Type B pancreatic cell (in vitro differentiated cells): ENCODE measurements at places on chromosomes 3 and 15.

- DNase-seq, result no peak
These were observed 120.7 kb upstream of the WNT7A start for GRCh38 chr3:14000556-14000955.

GRCh38 chr3:55246033-55246432 lies 241.1 kb downstream of the WNT5A start:
- DNase-seq, result no peak

DNA sequence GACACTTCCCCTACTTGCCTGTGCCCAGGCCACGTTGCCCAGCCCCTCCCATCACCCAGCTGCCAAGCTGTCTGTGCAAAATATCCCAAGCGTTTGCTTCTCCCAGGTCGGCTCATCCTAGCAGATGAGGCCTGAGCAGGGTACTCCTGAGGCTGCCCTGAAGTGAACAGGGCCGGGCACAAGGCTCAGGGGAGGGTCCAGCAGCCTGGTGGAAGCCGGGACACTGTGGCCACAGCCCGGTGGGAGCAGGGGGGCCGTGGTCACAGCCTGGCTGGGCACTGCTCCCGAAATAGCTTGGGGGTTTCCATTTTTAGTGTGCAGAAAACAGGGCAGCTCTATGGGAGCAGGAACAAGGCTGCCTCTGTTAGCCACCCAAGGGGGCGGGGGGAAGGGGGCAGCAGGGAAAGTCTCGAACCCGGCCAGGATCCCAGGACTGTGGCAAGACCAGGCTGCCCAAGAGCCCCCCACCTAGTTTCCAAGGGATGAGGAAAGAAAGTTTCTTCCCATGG lies 3.4 kb downstream of the PLXNB1 start:
- DNase-seq, result no peak

DNA sequence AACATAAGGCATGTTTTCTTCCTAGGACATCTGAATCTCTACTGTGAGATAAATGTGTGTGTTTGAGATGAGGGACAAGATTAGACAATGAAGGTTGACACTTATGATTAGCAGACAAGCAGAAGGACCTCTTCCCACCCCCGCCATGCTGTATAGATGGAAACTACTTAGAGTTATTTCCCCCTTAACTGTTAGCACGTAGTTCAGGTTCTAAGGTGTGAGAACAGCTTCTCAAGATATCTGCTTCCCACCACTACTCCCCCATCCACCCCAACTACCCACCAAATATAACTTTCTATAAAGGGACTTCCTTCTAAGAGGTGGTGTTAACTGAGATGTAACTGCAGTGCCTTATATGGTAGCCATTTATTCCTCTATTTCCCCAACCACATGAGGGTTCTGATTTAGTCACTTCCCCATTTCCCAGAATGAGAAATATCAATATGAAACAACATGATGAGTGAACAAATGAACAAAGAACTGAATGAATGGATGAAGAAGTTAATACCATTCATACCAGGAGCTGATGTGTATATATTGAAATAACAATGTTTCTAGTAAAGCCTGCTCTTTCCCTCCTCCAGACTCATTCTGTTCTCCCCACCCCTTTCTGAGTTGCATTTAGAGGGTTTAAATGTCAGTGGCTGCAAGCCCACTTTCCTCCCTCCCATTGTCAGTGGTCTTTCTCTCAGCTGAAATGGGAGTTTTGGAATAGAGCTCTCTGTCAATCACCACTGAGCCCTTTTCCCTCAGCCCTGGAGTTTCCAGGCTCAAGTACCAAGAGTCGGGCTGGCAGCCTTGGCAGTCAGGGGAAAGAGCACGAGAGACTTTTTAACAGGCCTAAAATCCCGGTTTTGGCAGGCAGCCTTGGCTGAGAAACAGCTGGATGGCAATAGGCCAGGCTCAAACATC lies 7.7 kb upstream of the RFTN1 start:
- no peak for DNase-seq

GRCh38 chr15:82012908-82013307 lies 32.9 kb downstream of the MEX3B start:
- DNase-seq, result no peak

DNA sequence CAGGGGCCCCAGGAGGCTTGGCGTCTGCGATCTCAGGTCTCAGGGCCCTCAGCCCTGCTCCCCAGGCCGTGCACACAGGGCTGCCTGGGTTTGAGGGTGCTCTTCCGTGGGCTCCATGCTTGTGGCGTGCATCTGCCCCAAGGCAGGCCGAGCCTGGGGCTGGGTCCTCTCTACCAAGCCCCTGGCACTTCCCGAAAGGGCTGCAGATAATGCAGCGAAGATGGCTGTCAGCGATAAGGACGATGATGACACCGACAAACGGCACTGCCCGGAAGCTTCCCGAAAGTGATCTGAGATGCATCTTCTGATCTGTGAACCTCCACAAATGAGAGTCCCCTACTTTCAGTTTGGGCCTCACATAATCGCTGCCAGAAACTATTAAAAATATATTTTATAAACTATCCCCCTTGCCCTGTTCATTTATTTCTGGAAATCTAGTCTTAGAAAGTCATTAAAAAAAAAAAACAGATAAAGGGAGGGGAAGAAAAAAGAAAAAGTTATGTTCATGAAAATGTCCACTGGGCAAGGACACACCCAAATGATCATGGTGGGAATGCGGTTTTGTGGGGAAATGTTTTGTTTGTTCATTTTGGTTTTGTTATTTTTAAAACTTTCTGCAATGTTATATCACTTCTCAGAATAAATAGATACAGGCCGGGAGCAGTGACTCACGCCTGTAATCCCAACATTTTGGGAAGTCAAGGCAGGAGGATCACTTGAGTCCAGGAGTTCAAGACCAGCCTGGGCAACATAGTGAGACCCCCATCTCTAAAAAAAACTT lies 51.5 kb downstream of the RPN1 start:
- no peak for DNase-seq

- DNase-seq, result peak; percentile 83
These were observed 145.5 kb upstream of the TPM1 start for GRCh38 chr15:62896969-62897486.

DNA sequence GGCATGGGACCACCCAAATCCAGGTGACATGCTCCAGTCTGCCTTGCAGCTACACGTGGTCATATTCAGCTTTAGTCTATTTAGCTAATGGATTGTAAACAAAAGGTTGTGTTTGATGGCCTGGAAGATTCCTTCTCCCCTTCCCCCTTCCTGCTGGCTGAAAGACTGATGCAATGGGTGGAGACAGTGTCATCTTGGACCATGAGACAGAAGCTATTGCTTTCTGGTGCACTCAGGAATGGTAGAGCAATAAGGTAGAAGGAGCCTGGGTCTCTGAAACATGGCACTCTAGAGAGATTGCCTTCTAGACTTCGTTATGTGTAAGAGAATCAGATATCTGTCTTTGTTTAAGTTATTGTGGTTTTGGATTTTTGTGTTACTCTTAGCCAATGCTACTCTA lies 25.7 kb upstream of the PTX3 start:
- DNase-seq, result no peak

- peak; percentile 66 for DNase-seq
These were observed 2.3 kb upstream of the DLL4 start for GRCh38 chr15:40926659-40927494.

DNA sequence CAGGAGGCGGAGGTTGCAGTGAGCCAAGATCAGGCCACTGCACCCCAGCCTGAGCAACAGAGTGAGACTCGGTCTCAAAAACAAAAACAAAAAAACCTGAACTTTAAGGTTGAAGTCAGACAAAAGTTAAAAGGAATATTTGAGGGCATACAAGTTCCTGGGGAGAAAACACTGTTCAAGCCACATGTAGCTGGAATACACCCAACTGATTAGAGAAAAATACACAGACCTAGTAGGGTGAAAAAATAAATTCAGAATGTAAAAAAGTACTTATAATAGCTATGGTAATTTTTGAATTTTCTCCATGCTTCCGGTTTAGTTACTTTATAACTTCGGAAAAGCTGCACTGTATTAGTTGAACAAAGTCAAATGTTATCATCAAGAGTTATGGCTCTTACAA lies 42.6 kb upstream of the SNTN start:
- no peak for DNase-seq

DNA sequence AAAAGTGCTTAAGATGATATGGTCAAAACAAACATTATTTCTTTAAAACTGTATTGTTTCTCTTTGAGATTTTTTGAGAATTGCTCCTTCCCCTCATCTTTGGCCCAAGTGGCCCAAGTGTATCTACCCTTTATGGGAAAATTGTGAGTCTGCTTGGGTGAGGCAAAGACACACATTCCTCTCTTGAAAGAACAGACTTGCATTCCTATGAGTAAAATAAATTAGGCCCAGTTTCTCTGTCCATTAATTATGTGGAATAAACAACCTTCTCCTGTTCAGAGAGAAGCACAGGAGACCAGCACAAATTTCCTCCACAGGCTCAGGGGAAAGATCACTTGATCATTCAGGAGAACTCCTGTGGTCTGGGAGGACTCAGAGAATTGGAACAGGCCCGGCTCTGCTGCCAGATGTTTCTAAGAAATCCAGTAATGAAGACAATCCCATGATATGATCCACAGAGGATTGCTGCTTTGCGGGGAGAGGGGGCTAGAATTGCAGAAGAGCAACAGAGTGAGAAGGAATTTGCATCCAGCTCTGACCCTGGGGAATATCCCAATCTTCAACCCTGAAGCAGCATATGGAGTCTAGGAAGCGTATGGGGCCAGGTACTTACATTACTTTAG lies 53.8 kb upstream of the BOC start:
- DNase-seq, result no peak

- DNase-seq, result no peak
These were observed 5.7 kb upstream of the ARL14 start for GRCh38 chr3:160671231-160671630.

- no peak for DNase-seq
These were observed 375.3 kb downstream of the LPP start for GRCh38 chr3:188529228-188529627.
